ENCODE measurements at places on chromosomes 7 and 10.

- DNase-seq: no peak
Observed at GRCh38 chr7:49822856-49823255, 49.4 kb downstream of the VWC2 start.

DNA sequence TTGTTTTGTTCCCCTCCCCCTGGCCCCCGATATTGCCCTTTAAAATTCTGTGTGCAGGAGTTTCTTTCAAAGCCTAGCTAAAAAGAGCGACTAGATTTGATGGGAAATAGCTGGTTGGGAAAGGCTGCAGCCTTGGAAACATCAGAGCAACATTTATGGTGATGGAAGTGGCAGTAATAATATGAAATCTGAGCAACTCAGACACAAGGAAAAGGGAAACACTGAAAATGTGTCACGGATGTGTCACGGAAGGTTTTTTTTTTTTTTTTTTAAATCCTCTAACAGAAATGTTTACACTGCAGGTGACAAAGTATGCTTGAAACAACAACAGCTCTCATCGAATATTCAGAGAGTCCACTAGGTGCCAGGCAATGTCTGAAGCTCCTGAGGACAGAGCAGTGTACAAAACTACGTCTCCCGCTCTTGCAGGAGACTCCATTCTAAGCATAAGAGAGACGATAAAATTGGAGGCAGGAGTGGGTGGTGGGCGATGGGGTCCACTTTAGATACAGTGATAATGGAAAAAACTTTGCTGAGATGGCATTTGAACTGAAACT is 143.0 kb downstream of the RSU1 start:
- DNase-seq: no peak

GRCh38 chr7:94452239-94452638 is 57.4 kb upstream of the CASD1 start:
- DNase-seq: peak; percentile 75

DNA sequence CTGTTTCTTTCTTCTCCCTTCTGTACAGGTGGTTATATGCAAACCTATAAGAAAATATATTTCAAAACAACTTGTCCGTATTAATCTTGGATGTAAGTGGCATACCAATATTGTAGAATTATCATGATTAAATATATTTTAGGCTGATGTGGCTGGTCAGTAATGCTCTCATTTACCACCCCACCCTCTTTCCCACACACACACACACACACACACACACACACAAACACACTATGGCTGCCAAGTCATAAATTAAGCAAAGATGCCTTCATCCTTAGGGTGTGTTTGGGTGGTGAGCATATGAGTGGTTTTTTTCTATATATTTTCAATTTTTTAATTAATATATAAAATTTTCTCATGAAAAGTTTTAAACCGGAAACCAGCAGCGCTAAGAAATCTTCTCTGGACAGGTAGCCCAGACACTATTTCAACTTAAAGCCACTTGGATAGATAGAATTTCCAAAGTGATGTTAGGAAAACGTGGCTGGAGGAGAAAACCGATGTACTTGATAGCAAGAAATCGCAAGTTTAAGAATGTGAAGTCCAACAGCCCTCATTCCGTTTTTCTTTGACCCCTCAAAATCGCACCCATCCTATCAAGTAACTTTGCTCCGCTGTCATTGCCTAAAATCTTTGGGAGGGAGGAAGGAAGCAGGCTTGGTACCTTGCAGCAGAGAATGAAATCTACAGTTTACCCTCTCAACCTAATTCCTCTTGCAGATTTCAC is 171.7 kb downstream of the FAM107B start:
- DNase-seq: no peak

- DNase-seq: no peak
Observed at GRCh38 chr7:68394131-68394530, 1204.1 kb upstream of the AUTS2 start.

- DNase-seq: peak; percentile 78
Observed at GRCh38 chr7:40057292-40057691, 77.1 kb downstream of the MPLKIP start.

GRCh38 chr7:150856303-150857275 is 4.3 kb downstream of the AOC1 start:
- DNase-seq: no peak

GRCh38 chr7:42672339-42672999 is 239.4 kb downstream of the C7orf25 start:
- no peak for DNase-seq

DNA sequence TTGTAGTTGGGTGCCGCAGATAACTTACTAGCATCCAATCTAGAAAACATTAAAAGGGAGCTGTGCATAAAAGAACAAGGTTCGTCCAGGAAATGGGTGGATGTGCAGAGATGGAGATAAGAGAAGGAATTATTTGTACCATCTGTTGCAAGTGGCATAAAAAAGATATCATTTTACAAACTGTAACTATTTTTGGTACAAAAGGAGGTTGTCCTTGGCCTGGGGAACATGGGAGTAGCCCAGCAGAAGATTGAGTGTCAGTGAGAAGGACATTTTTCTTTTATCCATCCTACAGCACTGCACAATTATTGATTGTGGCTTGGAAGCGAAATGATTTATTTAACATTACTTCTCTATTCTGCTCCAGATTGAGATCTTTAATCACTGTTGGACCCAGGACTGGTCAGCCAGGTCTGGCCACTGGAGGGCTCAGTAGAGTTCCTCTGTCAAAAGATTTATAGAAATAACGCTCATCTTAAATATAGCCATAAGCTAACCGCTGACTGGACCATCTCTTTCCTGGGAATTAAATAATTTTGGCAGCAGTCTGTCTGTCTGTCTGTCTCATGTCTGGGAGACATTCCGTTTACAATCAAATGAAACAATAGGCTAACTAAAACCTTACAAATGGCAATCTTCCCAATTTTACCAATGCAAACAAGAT is 254.1 kb downstream of the KIAA1217 start:
- no peak for DNase-seq

DNA sequence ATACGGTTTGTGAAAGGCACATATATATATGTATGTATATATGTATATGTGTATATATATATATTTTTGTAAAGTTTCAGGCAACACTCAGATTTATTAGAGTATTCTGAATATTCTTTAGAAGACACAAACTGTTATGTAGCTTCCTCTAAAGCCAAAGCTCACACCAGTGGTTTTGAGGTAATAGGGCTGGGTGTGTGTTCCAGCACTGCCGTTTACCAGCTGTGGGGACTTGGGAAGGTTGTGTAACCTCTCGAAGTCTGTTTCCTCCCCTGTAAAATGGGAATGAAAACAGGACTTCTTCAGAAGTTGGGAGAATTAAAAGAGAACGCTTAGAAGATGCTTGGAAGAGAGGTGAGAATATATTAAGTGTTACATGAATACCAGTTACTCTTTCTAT is 94.8 kb downstream of the PRPF18 start:
- no peak for DNase-seq

DNA sequence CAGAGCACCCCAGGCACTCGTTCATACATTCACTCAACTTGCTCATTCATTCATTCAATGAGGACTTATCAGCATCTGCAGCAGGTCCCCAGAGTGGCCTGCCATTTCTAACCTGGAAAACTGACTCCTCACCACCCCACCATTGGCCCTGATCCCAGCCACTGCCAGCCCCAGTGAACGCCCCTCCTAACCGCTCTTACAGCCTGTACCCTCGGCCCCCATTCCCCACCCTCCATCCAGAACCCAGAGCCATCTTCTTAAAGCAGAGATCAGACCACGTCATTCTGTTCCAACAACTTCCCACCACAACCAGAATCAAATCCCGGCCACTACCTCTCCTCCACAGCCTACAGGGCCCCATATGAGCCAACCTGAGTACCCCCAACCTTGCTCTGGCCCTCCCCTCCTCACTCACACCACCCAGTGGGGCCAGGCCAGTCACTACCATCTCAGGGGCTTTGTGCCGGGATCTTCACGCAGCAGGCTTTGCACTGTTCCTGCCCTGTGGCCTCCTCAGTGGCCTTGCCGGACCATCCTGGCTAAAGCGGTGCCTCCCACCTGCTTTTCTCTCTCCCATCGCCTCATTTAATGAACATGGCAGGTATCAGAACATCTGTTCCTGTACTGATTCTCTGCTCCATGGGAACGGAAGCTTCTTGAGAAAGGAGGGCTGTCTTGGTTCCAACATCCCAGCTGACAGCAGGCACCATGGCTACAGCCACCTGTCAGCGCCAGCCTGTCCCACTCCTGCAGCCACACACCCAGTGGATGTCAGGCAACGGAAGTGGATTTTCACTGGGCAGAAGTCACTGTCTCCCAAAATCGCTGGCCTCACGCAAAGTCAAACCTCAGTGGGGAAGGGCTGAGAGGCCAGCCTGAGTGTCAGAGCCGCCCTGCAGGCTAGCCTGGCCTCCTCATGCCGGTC is 45.4 kb downstream of the FAM53B start:
- no peak for DNase-seq

DNA sequence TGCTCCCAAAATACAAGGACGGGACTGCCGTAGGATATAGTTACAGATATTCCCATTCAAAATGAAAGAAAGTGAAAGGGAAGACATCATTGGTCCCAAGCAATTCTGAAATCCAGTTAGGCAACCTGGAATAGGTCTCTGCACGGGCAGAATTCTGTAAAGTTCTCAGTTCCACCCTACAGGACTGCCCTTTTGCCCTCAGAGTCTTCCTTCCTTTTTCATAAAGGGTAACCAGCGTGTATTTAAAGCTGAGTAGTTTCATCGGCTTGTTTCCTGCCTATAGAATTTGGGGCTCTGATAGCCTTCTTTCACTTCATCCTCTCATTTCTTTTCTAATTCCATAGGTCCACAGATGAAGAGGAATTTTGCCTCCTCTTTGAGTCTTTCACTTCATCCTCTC is 20.0 kb downstream of the COPG2 start:
- DNase-seq: no peak

GRCh38 chr7:75969182-75969581 is 25.2 kb downstream of the TMEM120A start:
- no peak for DNase-seq

- no peak for DNase-seq
Observed at GRCh38 chr7:155482511-155483183, 24.7 kb downstream of the EN2 start.

DNA sequence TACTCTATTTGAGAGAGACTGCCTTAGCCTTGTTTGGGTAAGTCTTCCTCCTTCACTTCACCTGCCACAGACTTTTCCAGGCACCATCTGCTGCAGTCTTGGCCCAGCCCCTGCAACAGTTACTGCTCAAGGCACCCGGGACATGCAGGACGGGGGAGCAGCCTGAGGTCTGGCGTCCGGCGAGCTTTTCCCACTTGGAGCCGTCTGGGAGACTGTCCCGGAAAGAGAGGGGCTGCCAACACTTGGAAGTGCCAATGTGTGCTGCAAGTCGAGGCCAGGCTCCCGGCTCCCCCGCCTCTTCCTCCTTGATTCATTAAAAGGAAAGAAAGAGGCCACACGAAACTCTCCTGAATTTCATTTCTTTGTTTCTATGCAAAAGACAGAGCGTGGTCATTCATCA is 13.7 kb downstream of the HTRA1 start:
- DNase-seq: no peak

DNA sequence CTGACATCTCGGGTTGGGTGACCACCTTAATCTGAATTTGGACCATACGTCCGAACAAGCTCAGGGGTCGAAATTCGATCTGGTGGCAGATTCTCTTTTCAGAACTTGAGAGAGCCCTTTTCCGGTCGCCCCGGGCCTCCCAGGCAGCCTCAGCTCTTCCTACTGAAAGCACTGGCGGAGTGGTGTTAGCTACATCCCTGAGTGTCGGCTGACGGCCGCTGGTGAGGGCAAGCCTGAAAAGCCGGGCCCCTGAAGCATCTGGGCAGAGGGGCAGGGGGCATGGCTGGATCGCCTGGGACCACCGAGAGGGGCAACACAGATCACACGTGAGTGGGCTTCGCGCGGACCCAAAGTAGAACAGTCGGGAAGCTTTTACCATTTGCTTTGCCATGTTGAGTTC is 116.1 kb downstream of the SMURF1 start:
- no peak for DNase-seq

GRCh38 chr10:96473866-96474265 is 39.9 kb downstream of the TLL2 start:
- DNase-seq: no peak

DNA sequence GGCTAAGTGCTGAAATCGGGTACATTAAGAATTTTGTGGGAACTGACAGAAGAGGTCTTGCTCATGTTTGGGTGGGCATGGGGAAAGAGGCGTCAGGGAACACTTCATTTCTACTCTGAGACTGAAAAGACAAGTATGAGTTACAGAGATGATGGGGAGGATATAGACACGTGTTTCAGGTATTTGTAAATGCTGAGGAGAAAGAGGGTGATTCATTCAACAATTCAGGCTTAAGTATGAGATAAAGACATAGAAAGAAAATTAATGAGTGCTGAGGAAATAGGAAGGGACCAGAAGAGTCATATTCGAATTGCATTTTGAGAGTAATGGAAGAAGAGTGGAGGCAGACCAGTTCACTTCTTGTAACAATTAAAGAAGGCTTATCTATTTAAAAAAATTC is 143.6 kb downstream of the HBP1 start:
- no peak for DNase-seq

GRCh38 chr7:100887516-100888290 is 1.8 kb downstream of the UFSP1 start:
- no peak for DNase-seq

DNA sequence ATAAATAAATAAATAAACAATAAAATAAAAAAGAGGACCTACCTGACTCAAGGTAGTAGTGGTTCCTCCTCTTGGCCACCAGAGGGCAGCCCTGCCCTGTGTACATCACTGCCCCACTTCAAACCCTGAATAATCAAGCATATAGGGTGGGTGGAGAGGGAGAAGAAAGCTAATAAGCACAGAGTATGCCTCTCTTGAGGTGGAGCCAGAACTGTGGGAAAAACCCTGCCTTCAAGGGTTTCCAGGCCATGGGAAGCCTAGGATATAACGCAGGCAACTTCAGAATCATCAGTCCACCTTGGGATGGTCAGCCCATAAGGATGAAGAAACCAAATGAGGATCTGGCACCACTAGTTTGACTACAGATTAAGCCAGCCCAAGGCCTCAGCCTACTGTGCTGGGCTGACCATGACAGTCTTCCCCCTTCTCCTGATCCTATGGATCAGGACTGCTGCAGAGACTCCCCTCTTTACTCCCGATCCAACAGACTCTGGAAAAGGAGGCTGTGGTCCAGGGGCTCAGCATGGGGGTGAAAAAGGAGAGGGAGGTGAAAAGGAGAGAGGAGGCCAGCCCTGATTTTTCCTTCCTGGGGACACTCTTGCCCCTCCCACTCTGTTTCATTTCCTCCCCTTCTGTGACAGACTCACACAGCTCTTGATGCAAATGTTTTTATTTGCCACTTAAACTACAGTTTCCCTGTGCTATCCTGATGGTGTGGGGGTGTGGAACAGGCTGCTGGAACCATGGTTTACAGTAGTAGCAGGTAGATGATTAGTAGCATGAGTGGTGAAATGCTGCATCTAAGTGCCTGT is 10.1 kb downstream of the AVPI1 start:
- peak; percentile 1 for DNase-seq

GRCh38 chr7:91267171-91267955 is 3.1 kb downstream of the FZD1 start:
- DNase-seq: no peak

DNA sequence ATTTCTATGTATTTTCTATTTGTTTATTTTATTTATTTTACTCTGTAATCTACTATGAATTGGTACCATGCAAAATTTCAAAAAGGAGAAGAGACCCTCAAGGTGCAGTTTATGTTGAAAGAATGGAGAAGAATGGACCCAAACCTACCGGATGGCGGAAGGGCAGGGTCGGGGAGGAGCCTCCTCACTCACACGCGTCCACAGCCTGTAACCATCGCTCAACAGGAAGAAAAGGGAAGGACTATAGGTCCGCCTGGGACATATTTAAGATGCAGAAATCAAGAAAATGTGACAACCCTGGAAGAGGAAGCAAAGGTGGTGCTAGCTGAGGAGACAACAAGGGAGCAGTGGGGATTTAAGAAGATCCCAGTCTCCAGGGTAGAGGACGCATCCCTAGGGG is 158.4 kb downstream of the COBL start:
- no peak for DNase-seq

- no peak for DNase-seq
Observed at GRCh38 chr7:101882005-101882421, 64.6 kb downstream of the CUX1 start.

Data from DMS79 (cell line).